MV-4-11 (cell line): ENCODE measurements at places on chromosomes 11 and 22.

DNA sequence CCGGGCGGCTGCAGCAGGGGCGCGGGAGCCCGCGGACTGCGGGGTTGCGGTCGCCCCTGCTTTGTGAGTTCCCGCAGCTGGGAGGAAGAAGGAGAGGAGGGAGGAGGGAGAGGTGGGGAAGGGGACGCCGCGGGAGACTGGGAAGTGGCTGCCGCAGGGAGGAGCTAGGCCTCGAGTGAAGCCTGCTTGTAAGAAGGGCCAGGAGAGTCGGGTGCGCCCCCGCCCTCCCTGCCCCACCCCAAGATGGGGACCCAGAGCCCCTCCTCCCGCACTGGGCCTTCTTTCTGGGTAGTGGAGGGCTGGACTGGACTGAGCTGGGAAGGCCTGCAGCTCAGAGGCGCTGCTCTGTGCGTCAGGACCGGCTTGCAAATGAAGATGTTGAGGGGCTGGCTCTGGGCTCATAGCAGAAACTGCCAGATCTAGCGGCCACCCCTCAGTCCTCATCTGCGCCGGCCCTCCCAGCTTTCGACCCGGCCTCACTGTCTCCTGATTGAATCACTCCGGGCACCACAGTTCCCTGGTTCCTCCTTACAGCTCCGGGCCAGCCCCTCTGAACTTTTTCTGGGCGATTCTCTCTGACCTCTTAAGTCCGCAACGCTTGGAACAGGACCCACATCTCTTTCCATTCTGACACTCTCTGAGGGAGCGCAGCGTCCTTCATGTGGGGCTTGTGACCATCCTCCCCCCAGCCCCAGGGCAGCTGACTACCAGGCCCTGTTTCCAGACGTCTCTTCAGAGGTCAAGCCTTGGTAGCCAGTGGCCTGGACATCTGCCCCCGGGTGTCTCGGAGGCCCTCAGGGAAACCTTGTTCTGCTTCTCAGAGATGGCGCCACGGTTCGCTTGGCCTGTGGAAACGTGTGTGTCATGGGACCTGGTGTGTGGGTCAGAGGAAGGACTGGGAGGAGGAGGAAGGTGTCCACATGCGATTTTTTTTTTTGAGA is 21.9 kb downstream of the SERPINH1 start:
- peak; percentile 29 for DNase-seq

GRCh38 chr11:132408877-132409276 is 1038.5 kb downstream of the NTM start:
- no peak for DNase-seq

DNA sequence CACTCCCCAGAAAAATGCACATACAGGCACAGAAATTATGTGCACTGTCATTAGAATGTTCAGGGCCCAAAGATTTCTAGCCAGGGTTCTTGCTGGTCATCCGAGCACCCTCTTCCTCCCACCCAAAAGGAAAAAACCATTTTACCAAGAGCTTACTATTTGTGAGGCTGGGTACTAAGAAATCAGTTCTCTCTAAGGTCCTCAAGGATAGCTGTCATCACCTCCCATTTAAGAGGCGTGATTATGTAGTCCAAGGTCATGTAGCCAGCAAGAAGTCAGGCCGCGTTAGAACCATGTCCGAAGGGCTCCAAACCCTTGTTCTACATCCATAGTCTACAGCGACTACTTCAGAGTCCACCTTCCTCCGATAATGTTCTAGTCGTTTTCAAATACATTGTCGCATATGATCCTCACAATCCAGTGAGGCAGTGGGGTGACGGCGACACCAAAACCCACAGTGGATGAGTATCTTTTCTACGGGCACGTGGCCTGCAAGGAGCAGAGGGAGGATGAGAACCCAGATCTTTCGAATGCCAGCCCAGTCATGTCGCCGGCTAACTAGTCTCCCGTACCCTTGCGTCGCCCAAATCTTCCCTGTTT is 634 bp downstream of the TIMM8B start:
- peak; percentile 43 for DNase-seq

DNA sequence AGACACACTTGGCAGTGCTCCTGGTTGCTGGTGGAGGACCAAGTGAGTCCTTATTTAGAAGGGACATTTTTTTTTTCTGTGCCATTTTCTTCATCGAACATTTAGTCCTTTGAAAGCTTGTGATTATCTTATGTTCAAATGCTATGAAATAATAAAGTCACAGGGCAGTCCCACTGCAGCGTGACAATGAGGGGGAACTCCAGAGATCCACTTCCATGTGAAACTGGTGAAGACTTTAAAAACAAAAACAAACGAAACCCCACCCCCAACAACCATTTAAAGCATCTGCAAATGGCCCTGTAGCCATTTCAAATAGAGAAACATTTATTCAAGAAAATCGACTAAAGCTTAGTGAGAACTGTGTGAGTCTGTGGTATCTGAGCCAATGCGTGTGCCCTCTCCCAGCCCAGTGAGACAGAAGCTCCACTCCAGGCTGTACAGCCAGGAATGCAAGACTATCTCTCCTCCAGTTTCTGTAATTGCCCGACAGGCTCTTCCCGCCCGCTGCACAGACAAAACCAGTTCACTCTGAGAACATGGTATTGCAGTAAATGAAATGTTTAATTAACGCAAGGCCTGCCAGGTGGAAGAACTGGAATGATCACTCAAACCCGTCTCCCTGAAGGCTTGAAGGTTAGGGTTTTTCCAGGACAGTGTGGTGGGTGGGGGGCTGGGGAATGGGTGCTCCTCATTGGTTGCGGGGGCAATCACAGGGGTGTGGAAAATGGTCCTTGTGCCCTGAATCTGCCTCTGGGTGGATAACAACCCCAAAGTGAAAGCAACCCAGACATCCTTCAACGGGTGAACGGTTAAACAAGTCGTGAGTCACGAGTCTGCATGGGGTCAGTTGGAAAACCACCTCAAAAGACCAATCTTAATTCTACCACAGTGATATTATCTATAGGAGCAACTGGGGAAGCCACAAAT is 8.4 kb downstream of the KRTAP5-6 start:
- DNase-seq, result peak; percentile 44

- DNase-seq, result no peak
Observed at GRCh38 chr11:65204143-65204542, 22.4 kb downstream of the CAPN1 start.

DNA sequence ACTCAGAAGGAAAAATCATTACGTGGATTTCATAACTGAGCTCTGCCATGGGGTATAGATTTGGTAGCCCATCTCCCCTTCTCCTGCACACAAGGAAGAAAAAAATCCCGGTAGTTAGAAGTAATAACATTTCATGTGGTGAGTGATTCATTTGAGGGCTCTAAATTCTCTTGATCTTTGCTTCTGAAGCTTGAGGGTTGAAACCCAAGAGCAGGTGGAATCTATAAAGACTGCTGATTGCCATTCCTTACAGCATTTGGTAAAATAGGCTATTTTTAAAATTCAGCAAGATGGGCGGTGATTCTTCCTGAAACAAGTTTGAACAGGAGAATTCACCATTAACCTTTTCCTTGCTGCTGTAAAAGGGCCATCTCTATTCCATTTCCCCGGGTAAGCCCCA is 266.1 kb downstream of the CADM1 start:
- DNase-seq, result no peak

DNA sequence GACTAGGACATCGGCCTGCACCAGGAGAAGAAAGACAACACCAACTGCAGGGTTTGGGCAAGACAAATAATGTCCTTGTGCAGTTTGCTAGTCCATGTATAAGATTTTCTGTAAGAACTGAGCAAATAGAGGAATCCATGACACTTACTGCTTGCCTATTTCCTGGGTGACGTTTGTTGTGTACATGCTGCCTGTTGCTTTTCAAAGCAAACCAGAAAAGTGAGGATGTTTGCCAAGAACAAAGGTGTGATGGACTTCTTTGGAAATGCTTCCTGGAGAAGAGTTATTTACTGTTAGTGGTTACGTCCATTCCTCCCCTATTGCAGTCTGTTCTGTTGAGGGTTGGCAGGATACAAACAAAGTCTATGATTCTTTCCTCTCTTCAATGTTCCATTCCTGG is 126.5 kb downstream of the CASP12 start:
- no peak for DNase-seq

DNA sequence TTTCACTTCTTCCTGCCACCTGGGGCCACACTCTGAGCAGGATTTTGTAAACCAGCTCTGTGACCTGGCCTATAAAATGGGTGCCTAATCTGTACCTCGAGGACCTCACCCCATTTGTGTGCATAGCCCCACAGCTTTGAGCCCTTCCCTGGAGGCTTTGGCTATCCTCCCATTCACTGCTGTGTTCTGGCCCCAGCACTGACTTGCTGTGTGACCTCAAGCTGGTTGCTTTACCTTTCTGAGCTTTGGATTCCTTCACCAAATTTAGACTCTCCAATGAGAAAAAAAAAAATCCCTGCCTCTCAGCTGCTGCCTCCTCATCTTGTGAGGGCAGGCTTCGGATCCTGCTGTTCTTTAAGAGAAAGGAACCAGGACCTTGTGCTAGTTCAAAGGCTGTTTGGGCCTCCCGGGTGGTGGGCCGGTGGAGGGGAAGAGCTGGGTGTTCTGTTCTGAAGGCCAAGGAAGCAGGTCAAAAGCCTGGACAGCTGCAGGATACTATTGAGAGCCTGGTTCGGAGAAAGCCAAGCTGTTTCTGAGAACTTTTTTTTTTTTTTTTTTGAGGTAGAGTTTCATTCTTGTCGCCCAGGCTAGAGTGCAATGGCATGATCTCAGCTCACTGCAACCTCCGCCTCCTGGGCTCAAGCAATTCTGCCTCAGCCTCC is 1.1 kb upstream of the PYGM start:
- DNase-seq, result no peak

DNA sequence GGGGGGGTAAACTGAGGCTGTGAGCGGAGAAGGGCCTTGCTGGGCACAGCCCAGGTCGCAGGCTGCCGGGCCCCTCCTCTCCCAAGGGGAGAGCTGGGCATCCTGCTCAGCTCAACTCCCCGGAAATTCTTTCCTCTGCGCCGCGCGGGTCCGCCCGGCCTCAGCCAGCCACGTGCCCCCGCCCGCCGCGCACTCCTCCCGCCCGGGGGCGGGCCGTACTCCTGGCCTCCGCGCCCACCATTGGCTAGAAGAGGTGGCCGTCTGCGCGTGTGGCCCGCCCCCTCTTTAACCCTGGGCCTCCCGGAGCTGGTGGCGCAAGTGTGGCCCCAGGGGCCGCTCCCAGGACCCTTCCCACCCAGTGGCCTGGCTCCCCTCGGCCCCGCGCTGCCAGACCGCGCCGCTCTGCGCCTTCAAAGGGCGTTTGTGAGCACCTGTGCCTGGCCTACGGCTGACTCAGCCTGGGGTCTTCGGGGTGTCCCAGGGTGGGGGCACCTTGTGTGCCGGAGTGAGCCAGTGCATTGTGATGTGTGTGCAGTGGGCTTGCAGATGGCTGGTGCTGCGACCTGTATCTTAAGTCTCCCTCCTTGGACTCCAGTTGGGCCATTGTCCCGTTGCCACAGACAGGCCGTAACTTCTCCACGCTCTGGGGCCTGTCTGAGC is 2.0 kb downstream of the MRGPRF start:
- peak; percentile 50 for DNase-seq
